ENCODE measurements at places on chromosomes 11 and 22. TPM values are rescaled to one million over a fixed set of nuclear protein-coding genes. Genes with fewer than 3 reads are reported as not detected.

OR2AG2 gene
- total RNA-seq: 0.30 TPM

BARX2 gene
- total RNA-seq: 1.2 TPM

- no peak for DNase-seq
These were observed 67.5 kb downstream of the PLEKHA7 start for GRCh38 chr11:16946477-16947282.

GRCh38 chr11:106958517-106959248 lies 59.6 kb downstream of the GUCY1A2 start:
- DNase-seq: no peak

DNA sequence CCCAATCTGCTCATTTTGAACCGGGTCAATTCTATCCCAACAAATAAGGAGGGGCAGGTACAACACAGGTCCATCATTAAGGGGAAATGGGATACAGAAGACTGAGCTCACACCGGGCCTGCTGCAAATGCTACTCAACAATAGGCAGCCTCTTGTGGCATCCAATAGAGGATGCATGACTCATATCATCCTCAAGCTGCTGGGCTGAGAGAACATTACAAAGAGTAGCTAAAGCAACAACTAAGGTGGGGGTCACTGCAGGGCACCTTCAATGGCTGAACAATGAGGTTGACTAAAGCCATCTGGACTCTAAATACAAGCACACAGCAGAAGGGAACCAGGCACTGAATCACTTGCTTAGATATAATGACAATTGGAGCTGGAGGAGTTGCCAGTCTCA lies 130.1 kb upstream of the SYN3 start:
- no peak for DNase-seq

- no peak for DNase-seq
These were observed 61.0 kb upstream of the PLET1 start for GRCh38 chr11:112321501-112322172.

Data from spinal cord (tissue), 10 donors.